ENCODE measurements at places on chromosomes 6 and 20.

GRCh38 chr6:1554476-1555310 is 55.0 kb upstream of the FOXC1 start:
- DNase-seq = peak; percentile 62

DNA sequence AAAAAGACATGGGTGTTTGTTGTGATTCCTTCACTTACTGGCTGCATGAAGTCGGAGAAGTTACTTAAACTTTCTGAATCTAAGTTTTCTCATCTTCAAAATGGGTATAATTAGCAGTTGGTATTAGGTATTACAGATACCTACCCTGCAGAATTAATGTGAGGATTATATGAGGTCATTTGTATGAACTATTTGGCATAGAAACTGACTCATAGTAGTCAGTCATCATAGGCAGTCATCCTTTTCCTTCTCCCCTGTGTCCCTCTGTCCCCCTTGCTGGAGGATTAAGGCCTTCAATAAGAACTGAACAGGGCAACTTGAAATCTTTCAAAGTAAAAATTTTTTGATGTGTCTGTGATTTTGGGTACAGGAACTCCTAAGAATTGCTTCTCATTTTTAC is 26.3 kb downstream of the RALGAPB start:
- DNase-seq = no peak

DNA sequence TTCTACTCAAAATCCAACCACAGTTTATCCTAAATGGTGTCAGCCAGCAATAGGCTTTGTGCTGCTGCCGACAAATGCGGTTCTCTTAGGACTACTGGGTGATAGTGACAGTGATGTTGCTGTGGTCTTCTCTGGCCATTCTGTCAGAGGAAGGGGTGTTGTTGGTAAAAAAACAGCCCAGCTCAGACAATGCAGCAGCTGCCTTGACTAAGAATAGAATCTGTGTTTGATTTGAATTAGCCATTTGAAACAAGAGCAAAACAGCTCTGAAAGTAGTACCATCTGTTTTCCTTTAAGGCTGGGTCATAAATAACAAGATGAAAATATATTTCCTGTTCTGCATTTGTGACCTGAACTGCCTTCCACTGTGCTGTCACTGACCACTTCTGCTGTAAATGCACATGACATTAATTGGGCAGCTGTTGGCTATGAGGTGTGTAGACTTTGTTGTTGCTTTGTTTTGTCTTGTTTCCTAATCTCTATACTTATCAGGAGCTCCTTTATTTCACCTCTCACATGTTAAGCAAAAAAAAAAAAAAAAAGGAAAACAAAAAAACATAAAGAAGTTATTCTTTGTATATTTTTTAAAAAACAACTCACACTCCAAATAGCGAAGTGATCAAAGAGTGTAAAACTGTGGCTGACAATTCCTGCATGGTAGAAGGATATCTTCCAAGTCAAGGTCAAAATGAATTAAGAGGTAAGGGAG is 497.8 kb upstream of the ARID1B start:
- no peak for DNase-seq

GRCh38 chr6:123965894-123966293 is 162.2 kb downstream of the NKAIN2 start:
- DNase-seq = no peak

- DNase-seq = no peak
Observed at GRCh38 chr6:11396860-11397259, 140.7 kb upstream of the TMEM170B start.

DNA sequence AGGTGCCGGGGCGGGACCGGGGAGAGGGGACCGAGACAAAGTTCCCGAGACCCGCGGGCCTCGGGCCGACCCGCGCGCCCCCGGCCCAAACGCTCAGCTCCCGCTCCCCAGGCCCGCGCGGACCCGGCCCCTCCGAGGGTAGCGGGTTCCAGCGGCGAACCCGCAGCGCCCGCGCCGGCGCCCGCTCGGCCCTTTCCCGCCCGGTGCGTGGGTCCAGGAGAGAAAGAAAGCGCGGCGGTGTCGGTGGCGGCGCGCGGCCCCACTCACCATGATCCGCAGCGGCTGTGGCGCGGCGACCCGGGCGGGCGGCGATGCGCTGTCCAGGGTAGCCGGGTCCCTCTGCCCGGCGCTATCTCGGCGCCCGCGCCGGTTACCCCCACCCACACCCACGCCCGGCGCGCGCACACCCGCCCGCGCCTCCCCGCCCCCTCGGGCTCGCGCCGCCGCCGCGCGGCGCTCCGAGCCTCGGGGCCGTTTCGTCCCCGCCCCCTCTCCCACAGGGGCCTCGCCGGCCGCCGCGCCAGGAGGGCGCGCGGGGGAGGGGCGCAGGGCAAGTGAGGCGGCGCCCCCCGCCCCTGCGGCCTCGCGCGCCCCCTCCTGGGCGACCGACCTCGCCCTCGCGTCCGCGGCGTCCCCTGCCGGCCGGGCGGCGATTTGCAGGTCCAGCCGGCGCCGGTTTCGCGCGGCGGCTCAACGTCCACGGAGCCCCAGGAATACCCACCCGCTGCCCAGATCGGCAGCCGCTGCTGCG is at the start of gene ELOVL2:
TSS of gene ELOVL2 (minus strand) at position 345 of the 751 bp plus-strand sequence. CDS start at position 270, 75 bp downstream.
- no peak for DNase-seq

DNA sequence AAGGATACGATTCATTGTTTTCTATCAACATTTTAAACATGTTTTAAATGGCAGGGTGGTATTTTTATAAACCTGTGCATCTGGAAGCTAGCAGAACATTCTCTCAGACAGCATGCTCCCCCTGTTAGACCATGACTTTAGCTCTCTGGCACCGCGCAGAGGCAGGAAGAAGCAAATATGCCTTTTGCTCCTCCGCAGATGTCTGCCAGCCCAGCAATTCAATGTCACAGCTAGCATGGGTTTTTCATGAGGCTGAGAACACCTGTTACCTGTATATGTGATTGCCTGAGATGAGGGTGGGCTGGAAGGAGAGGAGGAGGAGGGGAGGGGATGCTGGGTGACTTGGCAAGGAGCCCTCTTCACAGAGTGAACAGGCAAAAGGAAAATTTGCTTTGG is 6.7 kb downstream of the MTCH1 start:
- DNase-seq = peak; percentile 25

GRCh38 chr6:95545226-95545625 is 32.1 kb upstream of the MANEA start:
- no peak for DNase-seq

DNA sequence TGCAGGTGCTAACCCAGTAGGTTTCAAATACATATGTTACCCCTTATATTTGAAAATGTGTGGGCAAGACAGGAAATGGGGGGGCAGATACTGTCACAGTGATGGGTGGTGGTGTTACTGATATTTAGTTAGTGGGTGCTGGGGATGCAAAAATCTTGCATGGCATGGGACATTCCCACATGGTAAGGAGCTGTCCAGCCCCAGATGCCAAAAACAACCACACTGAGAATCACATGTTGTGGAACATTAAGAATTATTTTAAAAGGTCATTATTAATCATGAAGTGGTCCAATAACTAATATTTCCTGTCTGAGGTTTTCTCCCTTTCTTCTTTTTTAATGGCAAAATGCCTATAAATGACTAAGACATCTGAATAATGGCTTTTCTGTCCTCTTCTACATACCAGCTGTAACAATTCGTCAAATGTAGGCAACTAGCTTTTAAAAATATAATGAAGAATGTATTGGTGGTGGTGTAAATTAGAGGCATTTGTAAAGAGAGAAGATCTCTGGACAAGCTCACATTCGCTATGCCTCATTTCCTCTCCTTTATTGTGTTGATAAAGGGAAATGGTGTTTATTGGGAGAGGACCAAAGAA is 57.3 kb upstream of the SLC35B3 start:
- no peak for DNase-seq

DNA sequence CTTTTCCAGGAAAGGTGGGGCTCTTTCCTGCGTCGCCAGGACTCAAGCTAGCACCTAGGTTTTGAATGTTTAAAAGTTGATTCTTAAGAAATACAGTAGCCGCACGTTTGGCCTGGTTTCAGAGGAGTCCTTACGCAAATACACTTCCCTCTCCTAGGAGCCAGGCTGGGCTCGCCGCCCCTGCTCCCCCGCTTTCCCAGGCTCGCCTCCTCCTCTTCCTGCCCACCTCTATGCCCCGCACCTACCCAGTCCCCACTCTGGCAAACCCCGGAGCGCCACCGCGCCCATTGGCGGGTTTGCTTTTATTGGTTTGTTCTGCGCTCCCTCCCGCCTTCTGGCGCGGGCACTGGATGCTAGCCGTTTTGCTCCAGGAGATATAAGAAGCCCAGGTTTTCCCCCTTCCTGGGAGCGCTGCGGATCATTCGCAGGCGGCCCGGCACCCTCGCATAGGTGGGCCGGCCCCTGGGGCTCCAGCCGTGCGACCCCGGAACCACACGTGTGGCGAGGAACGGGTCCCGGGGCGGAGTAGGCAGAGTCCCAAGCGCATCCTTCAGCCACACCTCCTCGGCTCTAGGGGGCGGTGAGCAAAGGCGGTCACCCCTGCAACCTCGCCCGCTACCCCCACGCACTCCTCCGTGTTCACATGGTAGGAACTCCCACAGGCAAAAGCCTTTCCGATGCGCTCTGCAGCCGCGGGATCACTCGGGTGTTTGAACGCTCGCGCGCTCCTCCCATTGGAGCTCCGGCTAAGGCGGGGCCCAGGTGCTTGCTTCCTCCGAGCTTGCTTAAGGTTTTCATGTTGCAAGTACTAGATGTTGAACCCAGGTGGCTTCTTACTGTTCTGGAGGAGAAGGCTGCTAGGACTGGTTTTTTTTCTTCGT is 119.0 kb downstream of the RTN4IP1 start:
- no peak for DNase-seq

DNA sequence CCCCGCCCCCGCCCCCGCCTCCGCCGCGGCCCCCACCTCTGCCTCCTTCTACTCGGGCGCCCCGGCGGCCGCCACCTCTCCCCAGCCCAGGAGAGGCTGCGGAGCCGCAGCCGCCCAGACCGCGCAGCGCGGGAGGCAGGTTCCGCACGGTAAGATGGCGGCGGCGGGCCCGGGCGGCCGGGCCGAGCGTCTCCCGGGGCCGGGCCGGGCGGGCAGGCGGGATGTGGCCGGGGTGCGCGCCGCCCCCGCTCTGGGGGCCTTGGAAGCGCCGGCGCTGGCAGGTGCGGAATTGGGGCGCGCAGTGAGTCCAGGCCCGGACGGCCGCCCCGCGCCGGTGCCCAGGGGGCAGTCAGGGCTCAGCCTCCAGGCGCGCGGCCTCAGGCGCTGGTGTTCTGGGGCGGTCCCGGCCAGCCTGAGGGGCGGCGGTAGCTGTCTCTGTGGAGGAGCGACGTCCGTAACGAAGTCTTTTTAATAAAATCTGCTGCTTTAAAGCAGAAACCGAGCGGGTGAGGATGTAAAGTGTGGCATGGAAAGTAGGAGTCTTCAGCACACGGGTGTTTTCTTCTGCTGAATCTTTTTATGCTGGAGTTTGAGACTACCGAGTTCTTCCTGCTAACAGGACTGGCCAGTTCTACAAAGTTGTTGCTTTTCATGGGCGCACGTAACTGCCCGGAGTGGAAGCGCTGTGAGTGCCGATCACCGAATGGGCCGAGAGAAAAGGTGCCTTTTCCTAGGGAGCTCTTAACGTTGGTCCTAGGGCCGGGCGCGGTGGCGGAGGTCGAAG is at the start of gene GID8:
TSS of gene GID8 (plus strand) at position 43 of the 784 bp plus-strand sequence. CDS start 3,356 bp downstream, outside the sequence.
- DNase-seq = no peak

GRCh38 chr6:135129136-135129856 is 51.8 kb upstream of the MYB start:
- no peak for DNase-seq

GRCh38 chr6:2992330-2992979 is 7.2 kb upstream of the NQO2 start:
- no peak for DNase-seq

GRCh38 chr20:63066506-63067265 is 59.9 kb upstream of the BHLHE23 start:
- DNase-seq = no peak

DNA sequence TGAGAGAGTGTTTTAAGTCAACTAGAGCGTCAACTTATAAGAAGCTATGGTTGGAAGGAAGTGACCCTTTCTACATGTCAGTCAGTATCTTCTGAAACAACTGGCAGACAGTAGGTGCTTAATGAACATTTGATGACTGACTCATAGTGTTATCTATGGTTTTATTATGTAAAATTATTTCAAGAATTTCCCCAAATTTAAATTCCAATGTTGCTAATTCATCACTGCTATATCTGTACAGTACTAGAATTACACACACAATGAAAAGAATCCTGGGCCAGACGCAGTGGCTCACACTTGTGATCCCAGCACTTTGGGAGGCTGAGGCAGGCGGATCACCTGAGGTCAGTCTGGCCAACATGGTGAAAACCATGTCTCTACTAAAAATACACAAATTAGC is 721.4 kb upstream of the FLRT3 start:
- no peak for DNase-seq

- DNase-seq = peak; percentile 39
Observed at GRCh38 chr20:63178889-63179686, 36.8 kb downstream of the YTHDF1 start.

DNA sequence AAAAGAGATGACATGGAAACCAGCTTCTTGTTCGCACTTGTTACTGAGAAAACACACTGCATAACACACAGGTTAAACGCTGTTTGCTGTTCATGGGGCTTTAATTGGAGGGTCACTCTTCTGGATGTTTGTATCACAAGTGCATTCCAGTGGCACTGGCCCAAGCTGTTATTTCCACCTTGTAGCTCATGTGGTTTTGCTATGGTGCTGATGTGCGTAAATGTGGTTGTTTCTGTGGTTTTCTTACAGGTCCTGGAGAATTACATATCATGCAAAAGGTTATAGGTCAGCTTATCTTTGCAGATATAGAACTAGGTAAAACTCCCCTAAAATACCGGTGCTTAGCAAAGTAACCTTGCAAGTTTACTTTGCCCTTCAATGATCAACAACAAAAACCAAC is 89.3 kb upstream of the AHI1 start:
- no peak for DNase-seq

DNA sequence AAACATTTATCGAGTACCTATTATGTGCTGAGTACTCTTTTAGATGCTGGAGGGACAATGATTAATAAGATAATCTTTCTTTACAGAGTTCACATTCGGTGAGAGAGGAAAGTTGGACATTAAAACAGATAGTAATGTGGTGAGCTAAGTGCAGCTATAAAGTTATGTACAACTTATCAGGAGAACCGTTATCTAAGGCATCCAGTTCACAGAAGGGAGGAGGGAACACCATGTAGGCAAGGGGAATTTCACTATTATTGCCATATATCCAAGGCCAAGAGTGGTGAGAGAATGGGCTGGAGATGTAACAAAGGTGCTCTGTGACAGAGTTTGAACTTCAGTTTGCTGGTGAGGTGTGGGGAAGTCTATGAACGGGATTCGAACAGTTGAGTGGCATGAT is 105.8 kb downstream of the CARMIL1 start:
- DNase-seq = no peak

- no peak for DNase-seq
Observed at GRCh38 chr20:25467441-25467840, 60.0 kb downstream of the GINS1 start.

- DNase-seq = peak; percentile 26
Observed at GRCh38 chr20:25336561-25337422, 53.8 kb downstream of the ABHD12 start.

DNA sequence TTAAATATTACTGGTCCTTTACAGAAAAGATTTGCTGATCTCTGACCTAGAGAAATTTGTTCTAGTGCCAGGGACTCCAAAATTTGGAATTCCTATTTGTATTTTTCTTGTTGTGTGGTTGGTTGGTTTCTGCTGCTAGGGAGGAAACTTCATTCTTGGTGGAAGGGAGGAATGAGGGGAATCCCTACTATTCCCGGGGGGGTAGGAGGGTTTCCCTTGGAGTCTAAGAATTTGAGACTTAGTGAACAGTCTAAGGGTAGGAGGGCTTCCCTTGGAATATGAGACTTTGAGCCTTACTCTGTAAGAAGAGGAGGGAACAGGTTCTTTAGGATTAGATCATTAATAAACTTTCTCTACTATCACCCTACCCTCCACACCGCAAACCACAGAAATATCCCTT is 67.1 kb upstream of the ADGRF1 start:
- DNase-seq = no peak

All from amygdala (tissue), 56 donors.